ENCODE measurements at places on chromosomes 13 and 19.

DNA sequence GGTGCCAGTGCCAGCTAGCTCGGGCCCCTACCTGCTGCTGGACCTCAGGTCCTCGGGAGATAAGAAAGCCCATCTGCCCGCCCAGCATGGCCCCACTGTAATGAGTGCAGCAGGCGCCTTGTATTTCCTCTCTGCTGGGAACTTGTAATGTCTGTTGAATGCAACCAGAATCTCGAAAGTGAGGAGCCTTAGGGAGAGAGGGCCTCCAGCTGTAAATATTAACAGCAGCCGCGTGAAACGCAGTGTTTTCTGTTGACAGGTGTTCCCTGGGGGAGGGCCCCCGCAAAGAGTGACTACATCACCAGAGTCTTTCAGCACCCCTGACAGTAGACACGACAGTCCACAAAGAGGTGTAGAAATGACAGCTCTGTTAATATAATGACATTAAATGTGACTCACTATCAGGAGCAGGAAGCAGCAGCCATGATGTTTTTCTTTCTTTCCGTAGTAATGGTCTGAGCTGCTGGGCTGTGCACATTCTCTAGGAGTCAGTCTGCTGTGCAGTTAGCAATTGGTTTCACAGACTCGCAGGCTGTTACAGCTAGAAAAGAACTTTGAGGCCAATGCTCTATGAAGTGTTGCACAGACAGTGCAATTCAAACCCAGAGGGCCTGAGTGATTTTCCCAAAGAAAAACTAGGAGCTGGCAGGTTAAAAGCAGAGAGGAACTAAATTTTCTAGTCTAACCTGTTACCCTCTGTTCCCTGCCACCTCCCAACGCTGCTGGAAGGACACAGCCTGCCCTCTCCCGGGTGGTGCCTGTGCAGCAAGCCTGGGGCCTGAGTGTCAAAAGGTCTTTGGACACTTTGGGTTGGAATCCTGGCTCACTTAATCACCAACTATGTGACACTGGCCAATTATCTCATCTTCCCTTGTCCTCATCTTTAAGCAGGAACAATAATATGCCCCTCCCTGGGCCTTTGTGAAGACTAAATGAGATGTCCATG, 58.6 kb upstream of the WASF3 start:
- DNase-seq, result no peak

GRCh38 chr13:105552078-105552477, 983.4 kb downstream of the EFNB2 start:
- DNase-seq, result no peak

- no peak for DNase-seq
Measured at GRCh38 chr13:93714171-93714570, 487.6 kb downstream of the GPC6 start.

- no peak for DNase-seq
Measured at GRCh38 chr13:73254827-73255226, 196.0 kb downstream of the KLF5 start.

- no peak for DNase-seq
Measured at GRCh38 chr19:6287269-6287885, 7.6 kb upstream of the MLLT1 start.

- DNase-seq, result no peak
Measured at GRCh38 chr13:75326173-75327134, 155.5 kb downstream of the TBC1D4 start.

GRCh38 chr13:77338329-77338728, 11.4 kb upstream of the MYCBP2 start:
- DNase-seq, result no peak

DNA sequence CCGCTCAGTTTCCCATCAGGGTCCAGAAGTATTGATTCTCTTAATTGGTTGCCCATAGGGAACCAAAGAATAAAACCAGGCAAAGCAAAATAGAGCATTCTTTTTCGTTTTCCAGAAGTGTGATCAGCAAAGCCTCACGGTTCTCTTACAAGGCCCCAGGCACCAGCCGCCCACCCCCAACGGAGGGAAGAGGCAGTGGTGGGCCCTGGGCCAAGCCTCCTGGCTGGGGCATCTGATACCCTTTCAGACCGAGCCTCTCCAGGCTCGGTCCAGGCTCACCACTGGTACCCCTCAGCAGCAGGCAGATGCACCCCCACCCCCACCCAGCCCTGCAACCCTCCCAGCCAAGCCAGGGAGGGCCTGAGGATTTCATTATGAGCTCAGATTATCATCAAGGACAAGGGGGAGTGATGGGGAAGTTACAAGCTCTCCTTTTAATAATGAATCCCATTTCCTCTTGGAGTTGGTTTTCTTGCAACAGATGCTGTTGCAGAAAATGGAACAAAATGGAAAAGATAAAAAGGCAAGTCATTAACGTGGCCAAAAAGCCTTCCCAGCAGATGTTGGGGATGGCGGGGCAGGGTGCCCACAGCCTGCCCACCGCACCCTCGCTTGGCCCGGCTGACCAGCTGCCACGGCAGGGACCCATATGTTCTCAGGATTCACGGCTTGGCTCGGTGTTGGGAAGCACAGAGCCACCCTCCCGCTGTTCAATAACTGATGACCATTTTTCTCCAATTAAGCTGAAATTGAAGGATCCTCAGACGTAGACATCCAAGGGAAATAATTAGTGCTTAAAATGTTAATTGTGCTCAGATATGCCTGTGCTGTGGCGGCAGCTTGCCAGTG, 45.9 kb upstream of the KCTD15 start:
- no peak for DNase-seq

GRCh38 chr19:646779-647565, 7.3 kb downstream of the FGF22 start:
- no peak for DNase-seq

- no peak for DNase-seq
Measured at GRCh38 chr19:43553656-43554055, 20.7 kb downstream of the ZNF575 start.

GRCh38 chr19:6723738-6724137, 3.3 kb upstream of the C3 start:
- no peak for DNase-seq

DNA sequence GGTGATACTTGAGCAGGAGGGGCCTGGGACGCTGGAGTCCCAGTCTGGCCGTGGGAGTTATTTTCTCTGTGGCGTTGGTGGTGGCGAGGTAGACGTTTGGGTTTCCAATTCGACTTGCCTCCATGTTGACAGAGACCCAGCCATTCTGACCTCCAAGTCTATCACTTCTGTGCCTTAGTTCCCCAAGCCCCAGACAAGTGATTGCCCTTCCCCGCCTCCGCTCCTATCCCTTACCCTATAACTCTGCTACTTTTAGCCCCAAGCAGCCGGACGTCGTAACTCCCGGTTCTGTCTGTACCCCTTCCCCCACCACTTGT, 549 bp downstream of the TIMM50 start:
- no peak for DNase-seq

DNA sequence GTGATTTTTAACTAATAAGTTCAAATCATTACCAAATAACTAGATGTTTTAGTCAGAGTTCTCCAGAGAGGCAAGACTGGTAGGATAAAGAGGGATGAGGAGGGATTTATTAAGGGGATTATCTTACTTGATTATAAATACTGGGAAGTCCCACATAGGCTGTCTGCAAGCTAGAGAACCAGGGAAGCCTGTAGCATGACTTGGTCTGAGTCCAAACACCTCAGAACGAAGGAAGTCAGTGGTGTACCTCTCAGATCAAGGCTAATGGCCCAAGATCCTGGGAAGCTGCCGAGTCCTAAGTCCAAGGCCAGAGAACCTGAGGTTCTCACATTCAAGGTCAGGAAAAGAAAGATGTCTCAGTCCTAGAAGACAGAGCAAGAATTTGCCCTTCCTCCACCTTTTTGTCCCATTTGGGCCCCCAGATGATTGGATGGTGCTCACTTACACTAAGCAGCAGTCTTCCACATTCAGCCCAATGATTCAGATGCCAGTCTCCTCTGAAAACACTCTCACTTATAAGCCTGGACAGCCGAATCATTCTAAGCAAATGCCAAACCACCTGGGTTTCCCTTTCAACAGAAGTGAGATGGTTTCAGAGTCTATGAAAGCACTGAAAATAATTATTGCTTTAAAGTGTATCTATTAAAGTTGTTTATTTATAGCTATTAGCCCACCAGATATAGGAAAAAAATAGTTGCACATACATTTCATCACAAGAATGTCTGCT, 1599.2 kb downstream of the OLFM4 start:
- DNase-seq, result no peak

- DNase-seq, result no peak
Measured at GRCh38 chr19:30036154-30037129, 94.4 kb downstream of the URI1 start.

DNA sequence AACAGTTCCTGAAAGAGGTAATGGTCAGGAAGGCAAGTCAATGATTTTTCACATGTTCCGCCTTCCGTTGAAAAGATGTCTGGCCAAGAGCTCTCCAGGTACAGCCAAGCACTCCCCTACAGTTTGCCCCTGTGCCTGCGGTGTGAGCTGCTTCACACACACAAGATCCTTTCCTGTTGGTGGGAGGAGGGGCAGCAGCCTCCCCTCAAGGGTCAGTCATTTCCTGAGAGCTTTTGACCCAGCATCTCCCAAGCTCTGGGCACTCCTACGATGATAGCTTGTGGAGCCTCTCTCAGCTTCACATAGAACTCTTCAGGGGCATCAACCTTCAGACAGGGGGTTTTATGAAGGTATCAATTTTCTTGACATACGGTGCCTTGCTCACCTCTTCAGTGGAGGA, 86.9 kb downstream of the DOCK9 start:
- DNase-seq, result no peak

DNA sequence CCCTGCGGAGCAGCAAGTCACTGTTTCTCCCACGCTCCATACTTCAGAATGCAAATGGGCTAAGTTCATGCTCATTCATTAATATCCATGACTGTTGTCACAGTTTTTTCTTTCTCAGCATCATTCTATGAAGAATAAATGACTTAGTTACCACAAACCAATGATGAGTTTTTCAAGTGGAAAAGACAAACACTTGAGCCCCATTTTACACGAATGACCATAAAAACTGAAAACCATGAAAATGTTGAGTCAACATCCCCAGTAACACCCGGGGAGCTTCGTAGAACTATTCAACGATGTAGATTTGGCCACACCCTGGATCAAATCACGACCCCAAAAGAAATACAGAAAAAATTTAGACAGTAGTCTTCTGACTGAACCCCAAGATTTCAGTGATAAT, 99.8 kb upstream of the GJB6 start:
- no peak for DNase-seq

DNA sequence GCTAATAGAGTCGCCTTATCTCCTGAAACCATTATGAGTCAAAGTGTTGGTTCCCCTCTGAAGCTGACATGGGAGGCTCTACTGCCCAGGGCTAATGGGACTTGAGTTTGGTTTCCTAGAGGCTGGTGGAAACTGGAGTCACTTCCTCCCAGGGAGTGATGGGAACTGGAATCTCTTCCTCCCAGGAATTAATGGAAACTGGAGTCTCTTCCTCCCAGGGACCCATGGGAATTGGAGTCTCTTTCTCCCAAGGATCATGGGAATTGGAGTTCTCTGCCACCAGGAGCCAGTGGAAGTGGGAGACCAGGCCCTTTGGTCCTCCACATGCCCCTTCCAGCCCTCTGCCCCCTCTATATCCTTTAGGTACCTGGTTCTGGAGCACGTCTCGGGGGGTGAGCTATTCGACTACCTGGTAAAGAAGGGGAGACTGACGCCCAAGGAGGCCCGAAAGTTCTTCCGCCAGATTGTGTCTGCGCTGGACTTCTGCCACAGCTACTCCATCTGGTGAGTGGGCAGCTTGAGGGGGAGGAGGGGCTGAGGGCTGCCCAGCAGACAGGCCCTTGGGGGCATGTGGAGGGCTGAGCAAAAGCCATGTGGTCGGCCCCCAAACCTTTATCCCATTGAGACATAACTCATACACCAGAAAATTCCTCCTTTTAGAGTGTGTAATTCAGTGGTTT, 5.5 kb downstream of the BRSK1 start:
- DNase-seq, result no peak

- DNase-seq, result no peak
Measured at GRCh38 chr13:113179374-113180230, 21.2 kb downstream of the PROZ start.

GRCh38 chr13:35966024-35966423, 165.2 kb downstream of the DCLK1 start:
- DNase-seq, result no peak

DNA sequence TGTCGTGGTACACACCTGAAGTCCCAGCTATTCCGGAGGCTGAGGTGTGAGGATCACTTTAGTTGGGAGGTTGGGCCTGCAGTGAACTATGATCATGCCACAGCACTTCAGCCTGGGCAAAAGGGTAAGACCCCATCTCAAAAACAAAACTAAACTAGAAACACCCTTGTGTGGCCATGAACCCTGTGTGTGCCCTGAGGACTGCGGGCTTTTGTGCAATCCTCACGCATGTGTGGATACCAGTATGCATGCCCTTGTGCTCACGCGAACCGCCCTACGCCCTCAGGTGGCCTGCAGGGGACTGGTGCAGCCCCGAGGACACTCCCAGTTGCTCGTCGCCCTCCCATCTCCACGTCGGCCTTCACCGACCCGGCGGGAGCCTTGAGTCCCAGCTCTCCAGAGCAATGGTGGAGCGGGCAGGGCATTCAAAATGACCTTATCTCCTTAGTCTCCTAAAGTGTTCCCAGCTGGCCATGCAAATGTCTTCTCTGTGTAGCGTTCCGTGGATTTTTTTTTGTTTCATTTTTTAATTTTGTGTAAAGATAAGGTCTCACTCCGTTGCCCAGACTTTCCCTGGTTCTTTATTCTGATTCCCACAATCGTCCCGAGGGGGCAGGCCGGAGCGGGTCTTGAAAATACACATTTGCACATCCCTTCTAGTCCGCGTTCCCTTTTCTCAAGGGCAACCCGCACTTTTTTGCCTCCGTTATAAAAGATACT, 868 bp upstream of the EGLN2 start:
- no peak for DNase-seq

DNA sequence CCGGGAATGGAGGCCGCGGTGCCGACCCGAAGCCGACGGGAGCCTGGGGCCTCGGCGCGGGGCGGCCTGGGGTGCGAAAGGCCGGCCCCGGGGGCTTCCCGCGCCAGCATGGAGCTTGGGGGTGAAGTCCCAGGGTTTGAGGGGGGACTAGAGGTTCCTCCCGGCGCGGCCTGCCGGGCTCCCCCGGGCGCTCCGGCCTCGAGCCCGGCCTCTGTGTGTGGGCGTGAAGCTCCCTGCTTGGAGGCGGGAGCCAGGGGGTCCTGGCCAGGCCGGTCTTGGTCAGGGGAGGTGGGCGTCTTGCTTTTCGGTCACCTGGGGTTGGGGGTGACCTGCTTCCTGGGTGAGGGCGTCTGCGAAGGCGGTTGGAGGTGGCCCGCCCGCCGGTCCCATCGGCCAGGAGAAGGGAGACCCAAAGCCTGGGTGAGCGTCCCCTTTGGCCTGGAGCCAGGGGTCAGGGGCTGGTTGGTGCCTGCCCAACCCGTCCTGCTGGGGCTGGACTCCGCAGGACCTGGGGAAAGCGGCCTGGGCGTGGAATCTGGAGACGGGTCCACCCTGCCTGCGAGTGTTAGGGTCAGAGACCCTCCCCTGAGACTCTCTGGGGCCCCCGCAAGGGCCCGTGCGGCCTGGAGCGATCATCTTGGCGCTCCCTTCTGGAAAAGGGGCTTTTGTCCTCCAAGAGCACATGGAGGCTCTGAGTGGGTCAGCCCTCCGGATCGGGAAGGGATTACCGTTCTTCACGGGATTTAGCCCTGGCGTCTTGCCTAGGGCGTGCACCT, 535 bp downstream of the BSG start:
- DNase-seq, result no peak

DNA sequence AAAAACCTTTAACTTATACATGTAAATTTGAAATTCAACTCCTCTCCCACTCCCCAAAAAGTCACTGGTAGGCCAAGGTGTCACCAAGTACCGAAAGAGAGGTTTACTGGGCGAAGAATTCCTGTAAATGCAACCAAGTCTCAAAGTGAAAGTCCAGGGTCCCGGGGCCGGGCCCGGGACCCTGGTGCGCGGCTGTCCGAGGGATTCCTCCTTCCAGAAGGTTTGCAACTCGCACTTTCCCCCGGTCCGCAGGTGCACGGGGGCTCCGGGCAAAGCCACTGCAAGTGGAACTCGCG, 1.1 kb downstream of the STK24 start:
- DNase-seq, result no peak

All from dorsolateral prefrontal cortex (tissue), 122 donors.